ENCODE measurements at places on chromosomes 3 and 15. TPM values are rescaled to one million over a fixed set of nuclear protein-coding genes. Genes with fewer than 3 reads are reported as not detected.

ADGRG7 gene
- total RNA-seq, result not detected

CHRM5 gene
- total RNA-seq, result not detected

TNFAIP8L3 gene
- not detected for total RNA-seq

MAP2K1 gene
- total RNA-seq, result 16.4 TPM

CCDC54 gene
- total RNA-seq, result not detected

C3orf49 gene
- total RNA-seq, result not detected

EFCC1 gene
- total RNA-seq, result 0.73 TPM

CAPN3 gene
- total RNA-seq, result 556 TPM

CCDC80 gene
- total RNA-seq, result 15.8 TPM

NR2E3 gene
- not detected for total RNA-seq

ACAN gene
- total RNA-seq, result not detected

ARRDC4 gene
- 38.5 TPM for total RNA-seq

KCNAB1 gene
- 0.33 TPM for total RNA-seq

STAB1 gene
- under 0.01 TPM for total RNA-seq

PTH1R gene
- total RNA-seq, result not detected

VWA5B2 gene
- total RNA-seq, result not detected

LRRK1 gene
- total RNA-seq, result 11.6 TPM

ISL2 gene
- total RNA-seq, result not detected

TBC1D23 gene
- 32.7 TPM for total RNA-seq

SOX2 gene
- total RNA-seq, result 5.2 TPM

GOLGA6L26 gene
- not detected for total RNA-seq

FEZF2 gene
- total RNA-seq, result not detected

AHSG gene
- not detected for total RNA-seq

RASGRP1 gene
- not detected for total RNA-seq

TMEM158 gene
- total RNA-seq, result 2.4 TPM

KNG1 gene
- total RNA-seq, result not detected

SYNM gene
- total RNA-seq, result 8.0 TPM

Measured in melanocyte of skin (primary cell).